ENCODE measurements at places on chromosomes 3 and 15.

GRCh38 chr3:195910499-195910845, 2.1 kb upstream of the TNK2 start:
- no peak for DNase-seq

DNA sequence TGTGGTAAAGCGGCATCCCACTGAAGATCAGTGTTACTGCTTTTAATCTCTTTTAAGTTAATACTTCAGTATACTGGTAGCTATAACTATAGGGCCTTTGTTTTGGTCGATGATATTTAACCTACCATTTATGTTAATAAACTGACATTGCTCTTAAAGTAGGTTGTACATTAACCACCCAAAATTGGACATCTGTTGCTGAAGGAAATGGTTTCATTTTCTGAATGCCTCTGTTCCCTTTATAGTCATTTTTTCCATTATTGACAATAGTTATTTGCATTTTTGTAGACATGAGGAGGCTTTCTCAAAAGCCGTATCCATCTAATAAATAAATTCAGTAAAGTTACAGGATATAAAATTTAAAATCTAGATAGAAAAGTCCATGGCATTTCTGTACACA, 252.4 kb upstream of the UBE2E1 start:
- DNase-seq: no peak

DNA sequence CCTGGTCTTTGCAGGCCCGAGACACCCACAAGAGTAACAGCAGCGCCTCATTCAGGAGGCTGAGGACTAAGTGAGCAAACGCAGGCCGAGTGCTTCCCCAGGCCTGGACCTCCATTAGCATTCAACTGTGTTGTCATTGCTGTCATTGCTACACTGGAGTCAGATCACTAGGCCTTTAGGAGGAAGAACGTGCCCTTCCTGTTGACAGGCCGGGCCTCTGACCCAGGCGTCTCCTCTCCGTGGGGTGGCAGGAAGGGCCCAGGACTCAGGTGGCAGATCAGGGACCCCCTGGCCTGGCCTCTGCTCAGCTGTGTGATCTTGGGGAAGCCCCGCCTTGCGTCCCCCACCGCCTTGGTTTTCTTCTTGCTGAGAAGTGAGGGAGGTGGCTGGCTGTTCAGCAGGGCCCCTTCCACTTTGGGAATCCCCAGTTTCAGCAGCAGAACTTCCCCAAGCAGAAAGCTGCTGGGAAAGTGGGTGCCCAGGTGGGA, 19.1 kb downstream of the ZDHHC19 start:
- no peak for DNase-seq

DNA sequence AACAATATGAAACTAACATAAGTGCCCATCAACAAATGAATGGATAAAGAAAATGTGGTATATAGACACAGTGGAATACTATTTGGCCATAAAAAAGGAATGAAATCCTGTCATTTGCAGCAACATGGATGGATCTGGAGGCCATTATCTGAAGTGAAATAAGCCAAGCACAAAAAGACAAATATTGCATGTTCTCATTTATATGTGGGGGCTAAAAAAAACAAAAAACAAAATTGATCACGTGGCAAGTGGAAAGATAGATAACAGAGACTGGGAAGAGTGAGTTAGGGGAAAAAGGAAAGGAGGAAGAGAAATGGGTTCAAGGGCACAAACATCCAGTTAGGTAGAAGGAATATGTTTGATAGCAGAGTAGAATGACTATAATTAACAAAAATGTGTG, 155.9 kb upstream of the BHLHE40 start:
- DNase-seq: no peak

GRCh38 chr15:71136159-71136783, 21.0 kb downstream of the THSD4 start:
- DNase-seq: no peak

DNA sequence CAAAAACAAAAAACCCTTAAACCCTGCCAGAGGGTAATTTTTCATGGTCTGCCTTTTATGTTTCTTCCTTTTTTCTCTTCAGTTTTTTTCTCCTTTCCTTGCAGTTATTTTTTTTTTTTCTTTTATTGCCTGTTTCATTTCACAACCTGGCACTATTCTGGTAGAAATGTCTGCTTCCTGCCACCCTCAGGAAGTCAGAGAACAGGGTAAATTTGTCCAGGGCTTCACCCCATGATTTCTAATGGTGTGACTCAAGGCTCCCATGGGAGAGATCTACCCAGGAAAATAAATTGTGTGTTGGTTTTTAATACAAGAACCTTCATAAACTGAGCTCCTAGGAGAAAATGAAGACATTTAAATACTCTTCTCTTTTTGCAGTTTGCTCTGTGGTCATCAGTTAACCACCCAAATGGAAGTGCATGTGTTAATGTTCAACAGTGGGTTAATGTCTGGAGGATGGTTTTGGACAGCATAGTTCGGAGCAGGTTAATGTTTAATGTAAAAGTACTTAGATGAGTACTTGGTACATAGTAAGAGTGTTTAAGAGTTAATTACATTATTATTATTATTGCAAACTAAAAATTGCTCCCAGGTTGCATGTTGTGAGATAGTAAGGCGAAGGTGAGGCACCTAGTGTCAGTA, 45.9 kb downstream of the CGNL1 start:
- DNase-seq: no peak

GRCh38 chr3:44501971-44502370, 24.5 kb upstream of the ZNF445 start:
- no peak for DNase-seq
